Vagina (tissue), 2 donors: ENCODE measurements at places on chromosomes 4 and X. TPM values are rescaled to one million over a fixed set of nuclear protein-coding genes. Genes with fewer than 3 reads are reported as not detected.

MID1 gene
- total RNA-seq: 16.2 TPM

PAGE2B gene
- not detected for total RNA-seq

GRCh38 chrX:57607295-57608187, 15.7 kb downstream of the ZXDB start:
- no peak overlapping the region for H3K27ac ChIP-seq
- H3K27me3 ChIP-seq: no peaks in the 10 kb centered on the region
- DNase-seq: no peak
- H3K36me3 ChIP-seq: no peaks in the 10 kb centered on the region

- H3K27me3 ChIP-seq: no peaks in the 10 kb centered on the region
- no peaks in the 10 kb centered on the region for H3K4me1 ChIP-seq
- no peak for DNase-seq
- H3K36me3 ChIP-seq: peaks cover 4% of the 10 kb centered on the region
- no peak overlapping the region for H3K4me3 ChIP-seq
These were observed 80.0 kb upstream of the CLCN4 start for GRCh38 chrX:10076765-10077164.

PAQR3 gene
- 10.6 TPM for total RNA-seq

DNA sequence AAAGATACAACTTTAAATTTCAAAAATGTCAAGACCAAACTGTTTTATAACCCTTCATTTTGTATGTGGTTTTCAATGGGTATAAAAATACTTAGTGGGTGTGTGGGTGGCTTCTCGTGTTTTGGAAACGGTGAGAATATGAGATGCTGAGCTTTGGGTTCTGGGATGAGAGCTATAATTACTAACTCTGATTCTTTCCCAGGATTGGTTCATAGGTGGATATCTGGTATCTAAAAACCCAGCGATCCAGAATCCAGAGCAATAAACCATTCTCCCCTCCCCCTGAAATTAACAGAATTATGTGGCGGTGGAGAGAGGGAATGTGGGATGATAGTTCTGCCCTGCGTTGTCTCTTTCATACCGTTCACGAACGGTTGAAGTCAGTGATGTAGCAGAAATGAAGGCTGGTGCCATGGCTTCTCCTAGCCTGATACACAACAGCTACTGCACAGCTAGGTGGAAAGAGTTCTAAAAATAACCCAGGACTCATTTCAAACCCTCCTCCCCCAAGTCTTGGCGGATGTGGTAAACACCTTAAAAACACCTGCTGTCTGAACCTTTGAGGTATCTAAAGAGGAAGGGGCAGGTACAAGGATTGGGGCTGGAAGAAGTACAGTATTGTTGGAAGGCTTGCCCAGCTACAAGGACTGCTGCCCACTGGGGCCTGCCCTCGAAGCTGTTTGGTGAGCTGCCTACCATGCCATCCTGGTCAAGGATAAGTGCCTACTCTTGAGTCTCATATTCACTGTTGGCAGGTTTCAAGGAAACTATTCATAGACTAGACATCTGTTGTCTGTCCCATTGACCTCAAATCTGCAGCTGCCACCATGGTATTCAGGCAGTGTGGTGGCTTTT, 44.5 kb downstream of the SEPTIN11 start:
- no peak overlapping the region for H3K4me3 ChIP-seq
- H3K27ac ChIP-seq: no peak overlapping the region
- no peaks in the 10 kb centered on the region for H3K27me3 ChIP-seq
- H3K36me3 ChIP-seq: no peaks in the 10 kb centered on the region

GRCh38 chrX:115390078-115390477, 100.6 kb downstream of the LUZP4 start:
- H3K4me1 ChIP-seq: no peaks in the 10 kb centered on the region
- no peak overlapping the region for H3K4me3 ChIP-seq
- H3K27me3 ChIP-seq: no peaks in the 10 kb centered on the region
- no peaks in the 10 kb centered on the region for H3K36me3 ChIP-seq

GRCh38 chr4:89295415-89295927, 12.1 kb downstream of the GPRIN3 start:
- peaks cover 10% of the 10 kb centered on the region for H3K4me1 ChIP-seq
- no peak overlapping the region for H3K4me3 ChIP-seq
- H3K36me3 ChIP-seq: no peaks in the 10 kb centered on the region
- no peaks in the 10 kb centered on the region for H3K27me3 ChIP-seq
- no peak for DNase-seq

ZAR1 gene
- 2.5 TPM for total RNA-seq

DNA sequence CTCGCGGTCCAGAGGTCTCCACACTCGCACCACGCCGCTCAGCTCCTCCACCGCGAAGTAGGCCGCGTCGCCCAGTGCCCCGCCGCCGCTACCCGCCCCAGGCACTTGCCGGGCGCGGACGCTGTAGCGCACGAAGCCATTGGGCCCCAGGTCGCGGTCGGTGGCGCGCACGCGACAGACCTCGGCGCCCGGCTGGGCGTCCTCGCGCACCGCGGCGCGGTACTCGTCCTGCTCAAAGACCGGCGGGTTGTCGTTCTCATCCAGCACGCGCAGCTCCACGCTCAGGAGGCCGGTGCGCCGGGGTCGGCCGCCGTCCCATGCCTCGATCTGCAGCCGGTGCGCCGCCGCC, 1.4 kb downstream of the DCHS2 start:
- no peaks in the 10 kb centered on the region for H3K27me3 ChIP-seq
- H3K27ac ChIP-seq: no peak overlapping the region
- peaks cover 28% of the 10 kb centered on the region for H3K4me1 ChIP-seq

GRCh38 chr4:152307669-152308068, 228.2 kb downstream of the FBXW7 start:
- H3K27me3 ChIP-seq: no peaks in the 10 kb centered on the region
- H3K36me3 ChIP-seq: no peaks in the 10 kb centered on the region
- no peak overlapping the region for H3K4me3 ChIP-seq

CXCL10 gene
- total RNA-seq: 1.7 TPM

DNA sequence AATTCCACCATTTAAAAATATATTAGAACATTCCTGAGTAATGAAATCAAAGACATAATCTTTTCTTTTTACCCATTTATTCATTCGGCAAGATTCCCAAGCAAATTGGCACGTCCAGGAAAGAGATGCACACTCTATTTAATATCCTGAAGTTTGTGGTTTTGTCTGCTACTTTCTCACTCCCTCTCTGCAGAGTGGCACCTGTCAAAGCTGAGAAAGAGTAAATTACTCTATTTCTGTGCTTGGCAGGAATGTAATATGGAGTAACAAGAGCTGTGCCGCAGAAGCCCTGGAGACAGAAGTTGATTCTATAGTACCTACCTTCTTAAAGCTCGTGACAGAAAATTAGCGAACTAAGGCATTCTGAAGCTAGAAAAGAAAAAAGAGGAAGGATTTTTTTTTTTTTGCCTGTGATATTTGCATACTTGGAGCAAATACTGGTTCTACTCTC, 5.5 kb downstream of the GSTCD start:
- H3K27ac ChIP-seq: no peak overlapping the region
- no peaks in the 10 kb centered on the region for H3K27me3 ChIP-seq
- H3K36me3 ChIP-seq: no peaks in the 10 kb centered on the region
- no peak for DNase-seq
- peaks cover 6% of the 10 kb centered on the region for H3K4me1 ChIP-seq
- no peak overlapping the region for H3K4me3 ChIP-seq
